RPMI8226 (cell line): ENCODE measurements at places on chromosomes 6 and 20.

GRCh38 chr6:81556551-81556950, 195.9 kb downstream of the TENT5A start:
- no peak for DNase-seq

DNA sequence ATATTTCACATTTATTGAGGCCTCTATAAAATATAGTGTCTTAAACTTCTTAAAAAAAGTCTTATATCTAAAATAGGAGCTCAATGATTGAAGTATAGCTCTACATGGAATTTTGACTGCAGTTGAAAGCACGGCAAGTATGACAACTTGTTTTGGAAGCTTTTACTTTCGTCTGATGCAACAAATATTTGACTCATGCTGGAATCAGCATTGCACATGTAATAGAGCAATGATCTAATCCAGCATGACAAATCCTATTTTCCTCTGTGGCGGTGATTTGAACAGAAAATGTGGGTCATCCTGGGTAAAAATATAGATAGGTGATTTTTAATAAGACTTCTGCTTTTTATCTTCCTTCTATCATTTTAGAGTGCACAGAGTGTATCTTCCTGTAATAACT, 111.6 kb downstream of the TINAG start:
- no peak for DNase-seq

GRCh38 chr6:79170959-79171358, 63.5 kb downstream of the HMGN3 start:
- no peak for DNase-seq

- no peak for DNase-seq
These were observed 11.8 kb upstream of the CCN5 start for GRCh38 chr20:44703183-44703925.

GRCh38 chr6:81752921-81753710, 635 bp upstream of the TENT5A start:
- peak; percentile 13 for DNase-seq

DNA sequence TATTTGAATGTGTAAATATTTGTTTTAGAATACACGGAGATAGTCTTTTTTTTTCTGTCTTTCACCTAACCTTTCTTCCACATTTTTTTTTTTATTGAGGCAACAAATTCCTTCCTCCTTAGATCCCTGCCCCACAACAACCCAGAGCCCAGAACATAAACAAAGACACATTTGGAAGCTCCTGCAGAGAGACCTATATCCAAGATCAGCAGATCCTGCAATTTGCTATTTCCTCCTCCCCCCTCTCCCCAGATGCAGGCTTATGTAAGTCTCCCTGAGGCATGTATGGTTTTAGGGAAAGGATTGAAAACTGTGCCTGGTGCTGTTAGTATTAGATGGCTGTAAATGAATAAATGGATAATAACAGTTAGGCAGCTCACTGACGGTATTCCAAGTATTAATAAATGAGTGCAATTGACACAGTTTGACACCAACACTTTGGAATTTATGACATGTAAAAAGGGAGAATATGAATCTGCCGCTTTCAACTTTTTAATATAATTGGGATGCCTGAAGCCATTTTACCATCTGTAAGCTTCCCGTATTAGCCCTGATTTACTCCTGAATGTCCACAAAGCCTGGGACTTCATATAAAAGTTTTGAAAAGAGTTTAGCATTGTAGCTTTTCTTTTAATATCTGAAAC, 608.3 kb upstream of the CITED2 start:
- no peak for DNase-seq

- DNase-seq, result no peak
These were observed 2.5 kb downstream of the RNF182 start for GRCh38 chr6:13927203-13927602.

GRCh38 chr6:87375315-87375714, 30.7 kb downstream of the C6orf163 start:
- DNase-seq, result no peak

GRCh38 chr6:121666814-121667213, 231.4 kb downstream of the GJA1 start:
- DNase-seq, result no peak

DNA sequence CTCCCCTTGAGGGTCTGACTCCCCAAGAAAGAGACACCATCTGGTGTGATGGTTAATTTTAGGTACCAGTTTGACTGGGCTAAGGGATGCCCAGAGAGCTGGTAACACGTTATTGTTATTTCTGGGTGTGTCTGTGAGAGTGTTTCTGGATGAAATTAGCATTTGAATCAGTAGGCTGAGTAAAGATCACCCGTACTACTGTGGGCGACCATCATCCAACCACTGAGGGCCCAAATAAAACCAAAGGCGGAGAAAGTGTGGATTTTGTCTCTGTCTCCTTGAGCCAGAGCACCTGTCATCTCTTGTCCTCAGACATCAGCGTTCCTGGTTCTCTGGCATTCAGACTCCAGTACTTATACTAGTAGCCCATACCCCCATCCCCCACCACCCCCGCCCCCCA, 7.9 kb upstream of the CNKSR3 start:
- no peak for DNase-seq

- no peak for DNase-seq
These were observed 2.4 kb downstream of the SLC29A1 start for GRCh38 chr6:44225579-44226325.

DNA sequence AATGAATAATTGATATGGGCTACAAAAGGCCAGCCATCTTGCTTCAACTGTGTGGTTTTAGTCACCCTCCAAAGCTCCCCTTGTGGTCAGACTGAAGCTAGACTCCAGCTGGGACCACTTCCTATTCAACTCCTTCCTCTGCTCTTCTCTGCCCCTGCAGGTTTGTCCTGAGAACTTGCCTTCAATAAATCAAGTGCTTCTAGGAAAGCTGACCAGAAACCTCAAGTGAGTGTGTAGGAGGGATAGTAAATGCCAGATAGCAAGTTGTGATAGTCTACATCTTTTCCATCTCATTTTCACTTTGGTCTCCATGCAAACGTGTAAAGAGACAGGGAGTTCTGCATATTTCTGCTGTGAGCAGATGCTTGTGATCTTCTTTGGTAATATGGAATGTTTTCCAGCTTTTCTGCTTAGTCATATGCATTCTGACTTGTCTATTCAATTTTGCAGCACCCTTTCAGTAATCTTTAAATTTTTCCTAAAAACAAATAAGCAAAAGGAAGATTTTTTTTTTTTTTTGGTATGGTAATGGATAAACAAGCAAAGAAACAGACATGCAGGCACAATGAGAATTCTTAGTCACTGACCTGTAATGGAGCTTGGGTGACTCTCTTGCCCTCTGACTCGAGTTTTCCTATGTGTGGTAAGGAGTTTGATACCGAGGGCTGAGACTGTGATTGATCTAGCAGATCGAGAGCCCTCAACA, 201.3 kb upstream of the BTBD3 start:
- peak; percentile 33 for DNase-seq

DNA sequence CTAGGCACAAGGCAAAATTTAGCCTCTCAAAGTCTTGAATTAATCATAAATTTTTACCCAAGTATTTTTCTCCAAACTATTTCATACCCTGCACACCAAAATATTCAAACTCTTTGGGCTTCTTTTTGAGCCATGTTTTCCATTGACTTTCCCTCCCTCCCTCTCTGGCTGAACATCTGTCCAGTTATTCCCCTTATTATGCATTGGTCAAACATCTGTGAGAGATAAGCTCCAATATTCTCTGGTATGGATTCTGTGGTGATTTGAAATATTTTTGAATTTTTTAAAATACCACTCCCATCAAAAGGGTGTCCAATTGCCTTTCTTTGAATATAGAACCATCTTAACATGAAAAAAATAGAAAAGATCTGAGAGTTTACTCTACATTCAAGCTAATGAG, 244.2 kb downstream of the RFPL4B start:
- no peak for DNase-seq

DNA sequence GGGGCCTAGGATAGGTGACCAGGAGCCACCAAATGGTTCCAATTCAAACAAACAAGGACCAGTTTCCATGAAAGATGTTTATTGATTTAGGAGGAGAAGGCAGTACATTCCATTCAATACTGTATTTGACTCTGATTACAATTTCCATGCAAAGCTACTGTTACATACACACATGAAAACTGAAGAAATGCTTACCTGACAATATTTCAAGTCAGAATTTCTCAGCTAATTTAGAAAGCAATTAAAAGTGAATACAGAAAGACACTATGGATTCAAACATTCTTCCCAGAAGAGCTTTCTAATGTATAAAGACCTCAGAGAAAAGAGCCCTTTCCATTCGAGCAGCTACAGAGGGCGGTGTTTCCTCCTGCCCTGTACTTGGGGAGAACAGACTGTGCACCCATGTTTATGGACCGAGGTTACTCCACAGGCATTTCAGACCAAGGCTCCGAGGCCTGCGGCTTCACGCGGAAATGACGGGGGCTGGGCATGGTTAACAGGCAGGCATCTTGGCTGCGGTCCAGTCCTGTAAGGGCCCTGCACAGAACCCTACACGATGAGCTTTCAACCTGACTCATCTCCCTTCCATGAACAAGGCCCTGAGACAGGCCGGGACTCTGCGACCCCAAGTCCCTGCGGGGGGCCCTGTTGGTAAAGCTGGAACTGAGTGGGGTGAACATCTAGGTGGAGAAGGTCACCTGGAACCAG, 25.7 kb upstream of the TCFL5 start:
- DNase-seq, result peak; percentile 90

DNA sequence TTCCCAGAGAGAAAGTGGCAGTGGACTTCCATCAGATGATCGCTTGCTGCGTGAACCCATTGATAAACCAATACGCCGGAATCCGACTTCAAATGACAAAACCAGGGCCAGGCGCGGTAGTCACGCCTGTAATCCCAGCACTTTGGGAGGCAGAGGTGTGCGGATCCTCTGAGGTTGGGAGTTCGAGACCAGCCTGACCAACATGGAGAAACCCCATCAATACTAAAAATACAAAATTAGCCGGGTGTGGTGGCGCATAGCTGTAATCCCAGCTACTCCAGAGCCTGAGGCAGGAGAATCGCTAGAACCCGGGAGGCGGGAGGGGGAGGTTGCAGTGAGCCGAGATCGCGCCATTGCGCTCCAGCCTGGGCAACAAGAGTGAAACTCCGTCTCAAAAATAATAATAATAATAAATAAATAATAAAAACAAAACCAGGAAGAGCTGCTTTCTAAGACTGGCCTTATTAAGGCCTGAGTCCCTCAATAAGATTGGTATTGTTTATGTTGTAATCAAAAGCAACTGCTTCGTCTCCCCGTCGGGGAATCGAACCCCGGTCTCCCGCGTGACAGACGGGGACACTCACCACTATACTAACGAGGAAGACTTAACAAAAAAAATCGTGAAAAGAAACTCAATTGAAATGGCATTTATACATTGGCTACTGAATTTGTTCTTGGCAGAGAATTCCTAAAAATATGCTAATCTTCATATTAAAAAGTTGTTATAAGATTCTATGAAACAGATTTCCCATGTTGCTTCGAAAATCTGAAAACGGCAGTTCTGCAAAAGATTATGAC, 110.2 kb upstream of the ZNF184 start:
- DNase-seq, result peak; percentile 76

GRCh38 chr6:149941583-149942460, at the start of gene ULBP2:
Gene ULBP2 (plus strand): TSS chr6:149942014. CDS start chr6:149942073, 59 bp downstream.
- no peak for DNase-seq

DNA sequence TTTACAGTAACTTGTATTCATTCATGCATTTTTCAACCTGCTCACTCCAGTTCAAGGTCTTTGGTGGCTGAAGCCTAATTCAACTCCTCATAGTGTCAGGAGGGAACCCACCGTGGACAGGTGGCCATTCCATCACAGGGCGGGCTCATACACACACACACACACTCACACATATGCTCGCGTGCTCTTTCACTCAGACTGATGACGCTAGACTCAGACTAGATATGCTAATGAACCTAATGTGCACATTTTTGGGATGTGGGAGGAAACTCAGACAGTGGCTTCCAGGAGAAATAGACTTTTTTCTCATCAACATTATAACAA, 56.7 kb downstream of the TRIM27 start:
- DNase-seq, result no peak

- DNase-seq, result no peak
These were observed 45.3 kb downstream of the CLIC5 start for GRCh38 chr6:45970326-45970725.

GRCh38 chr20:15333170-15333569, 995.8 kb upstream of the FLRT3 start:
- DNase-seq, result no peak

DNA sequence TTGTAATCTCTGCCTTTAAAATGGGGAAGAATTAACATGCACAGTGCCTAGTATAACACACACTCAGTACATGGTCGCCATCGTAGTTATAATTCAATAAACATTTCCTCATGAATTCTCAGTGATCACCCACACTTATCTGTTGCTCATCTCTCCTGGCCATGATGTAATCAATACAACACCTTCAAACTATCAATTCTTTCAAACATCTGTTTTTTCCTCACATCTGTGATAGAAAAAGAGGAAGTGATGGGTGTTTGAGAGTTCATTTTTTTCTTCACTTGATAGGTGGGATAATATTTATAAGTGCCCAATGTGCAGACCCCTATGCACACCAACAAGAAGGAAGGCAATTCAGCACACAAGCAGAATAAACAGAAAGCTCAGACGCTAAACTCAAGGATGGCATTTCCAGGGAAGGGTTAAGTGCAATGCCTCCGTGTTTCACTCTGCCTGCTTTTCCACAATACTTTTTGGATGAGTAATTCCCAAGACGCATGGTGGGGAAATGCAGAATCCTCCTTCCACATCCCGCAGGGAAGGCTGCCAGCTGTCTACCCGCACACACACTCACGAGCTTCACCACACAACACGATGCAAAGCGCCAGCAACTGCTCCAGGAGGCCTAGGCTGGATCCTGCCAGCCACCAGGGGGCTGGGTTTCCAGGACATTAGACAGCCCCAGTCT, 100.3 kb downstream of the GMPR start:
- DNase-seq, result peak; percentile 26

DNA sequence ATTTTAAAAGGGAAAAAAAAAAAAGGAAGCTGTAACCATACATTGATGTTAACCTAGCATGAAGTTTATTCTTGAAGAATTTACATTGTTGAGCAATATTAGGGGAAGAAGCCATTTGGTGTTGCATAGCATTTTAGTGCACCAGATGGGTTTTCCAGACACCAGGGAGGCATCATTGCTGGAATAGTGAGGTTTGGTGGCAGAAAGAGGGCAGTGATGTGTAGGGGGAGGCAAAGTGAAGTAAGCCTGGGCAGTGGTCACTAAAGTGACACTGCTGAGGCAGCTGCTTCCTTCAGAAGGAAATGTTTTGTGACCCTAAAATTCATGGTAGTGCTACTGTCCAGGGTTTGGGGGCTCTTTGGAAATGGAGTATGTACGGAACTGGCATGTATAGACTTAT, 2.6 kb downstream of the TOMM6 start:
- DNase-seq, result no peak

GRCh38 chr6:147559006-147559405, 50.5 kb downstream of the SAMD5 start:
- DNase-seq, result no peak
